NCI-H1694 treated with DMSO at 0.1 percent for 48 hours (cell line): ENCODE measurements at places on chromosomes 16 and 17.

DNA sequence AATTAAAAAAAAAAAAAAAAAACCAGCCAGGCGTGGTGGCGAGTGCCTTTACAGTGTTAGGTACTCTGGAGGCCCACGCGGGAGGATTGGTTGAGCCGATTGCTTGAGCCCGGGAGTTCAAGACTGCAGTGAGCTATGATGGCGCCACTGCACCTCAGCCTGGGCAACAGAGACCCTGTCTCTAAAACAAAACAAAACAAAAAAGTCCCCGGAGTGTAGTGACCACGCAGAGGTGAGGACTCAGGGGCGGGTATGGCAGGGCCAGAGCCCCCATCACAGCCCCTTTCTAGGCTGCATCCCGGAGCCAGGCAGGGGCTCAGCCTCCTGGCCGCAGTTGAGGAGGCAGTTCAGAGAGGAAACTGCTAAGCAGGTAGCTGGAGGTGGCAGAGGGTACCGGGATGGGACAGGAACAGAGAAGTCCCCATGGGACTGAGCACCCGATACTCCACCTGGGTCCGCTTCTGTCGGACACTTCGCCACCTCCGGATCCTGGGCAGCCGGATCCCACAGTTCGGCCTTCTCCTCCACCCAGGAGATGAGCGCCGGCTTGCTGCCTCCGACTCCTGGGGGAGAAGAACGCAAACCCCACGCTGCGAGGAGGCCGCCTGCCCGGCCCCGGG lies 800 bp downstream of the ZNF747 start:
- no peak for DNase-seq

- DNase-seq: peak; percentile 86
Observed at GRCh38 chr16:56019274-56019673, 144.1 kb upstream of the CES5A start.

- DNase-seq: no peak
Observed at GRCh38 chr17:32995416-32996045, 3.9 kb downstream of the SPACA3 start.

DNA sequence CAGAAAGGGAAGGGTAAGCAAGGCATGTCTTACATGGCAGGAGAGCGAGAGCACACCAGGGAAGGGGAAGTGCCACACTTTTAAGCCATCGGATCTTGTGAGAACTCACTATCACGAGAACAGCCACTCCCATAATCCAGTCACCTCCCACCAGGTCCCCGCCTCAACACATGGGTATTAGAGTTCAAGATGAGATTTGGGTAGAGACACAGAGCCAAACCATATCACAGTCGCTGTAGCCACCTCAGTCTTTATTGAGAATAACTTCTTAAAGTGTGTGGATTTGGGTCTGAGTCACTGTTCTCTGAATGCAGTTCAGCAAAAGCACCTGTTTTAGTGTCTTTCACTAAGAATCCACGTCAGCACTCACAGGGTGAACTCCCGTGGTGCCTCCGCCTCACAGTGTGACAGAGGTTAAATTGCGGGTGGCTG lies 195.2 kb upstream of the CHMP6 start:
- DNase-seq: no peak

DNA sequence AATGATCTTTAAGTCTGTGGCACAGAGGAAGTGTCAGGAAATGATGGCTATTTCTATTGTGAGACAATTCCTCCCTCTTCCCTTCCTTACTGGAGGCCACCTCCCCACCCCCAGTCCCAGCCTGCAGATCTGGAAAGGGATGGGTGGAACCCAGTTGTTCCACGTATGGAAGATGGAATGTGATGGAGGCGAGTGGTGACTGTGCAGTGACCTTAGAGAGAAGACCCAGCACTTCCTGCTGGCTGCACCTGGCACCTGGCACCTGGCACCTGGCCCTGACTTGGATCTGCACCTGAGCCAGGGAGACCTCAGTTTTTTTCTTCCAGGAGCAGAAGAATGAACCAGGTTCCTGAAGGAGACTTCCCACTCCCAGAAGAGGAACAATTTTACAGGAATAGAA lies 33.0 kb upstream of the TMC5 start:
- no peak for DNase-seq

DNA sequence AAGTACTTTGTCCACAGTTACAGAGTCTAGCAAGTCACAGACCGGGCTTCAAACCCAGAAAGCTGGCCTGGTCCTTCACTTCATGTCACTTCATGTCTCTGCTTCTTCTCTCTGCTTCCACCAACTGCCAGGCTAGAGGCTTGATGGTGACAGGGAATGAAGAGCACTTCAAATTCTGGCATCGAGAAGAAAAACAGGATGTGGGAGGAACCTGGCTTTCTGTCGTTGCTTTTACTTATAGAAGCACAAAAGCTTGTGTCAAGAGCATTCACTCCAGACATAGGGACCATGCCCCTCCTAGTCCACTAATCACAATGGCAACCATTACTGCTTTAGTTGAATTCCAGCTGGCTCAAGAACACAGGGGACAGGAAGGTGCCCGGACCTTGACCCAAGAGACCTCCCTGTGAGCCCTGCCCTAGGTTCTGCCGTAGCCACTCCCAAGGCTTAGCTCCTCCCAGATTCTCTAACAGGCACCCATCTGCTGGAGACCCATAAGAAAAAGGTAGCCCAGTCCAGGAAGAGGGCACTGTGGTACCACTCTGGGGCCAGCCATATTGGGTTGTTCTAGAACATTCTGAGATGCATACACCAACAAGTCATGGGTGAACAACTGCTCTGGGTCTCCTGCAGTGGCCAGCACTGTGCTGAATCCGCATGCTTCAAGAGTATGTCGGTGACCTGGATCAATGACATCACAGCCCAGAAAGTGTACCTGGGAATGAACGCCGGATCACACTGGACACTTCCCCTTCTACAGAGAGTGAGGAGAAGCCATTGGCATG lies 181.8 kb downstream of the C16orf95 start:
- DNase-seq: no peak

- DNase-seq: no peak
Observed at GRCh38 chr16:22373662-22374310, 633 bp downstream of the CDR2 start.

DNA sequence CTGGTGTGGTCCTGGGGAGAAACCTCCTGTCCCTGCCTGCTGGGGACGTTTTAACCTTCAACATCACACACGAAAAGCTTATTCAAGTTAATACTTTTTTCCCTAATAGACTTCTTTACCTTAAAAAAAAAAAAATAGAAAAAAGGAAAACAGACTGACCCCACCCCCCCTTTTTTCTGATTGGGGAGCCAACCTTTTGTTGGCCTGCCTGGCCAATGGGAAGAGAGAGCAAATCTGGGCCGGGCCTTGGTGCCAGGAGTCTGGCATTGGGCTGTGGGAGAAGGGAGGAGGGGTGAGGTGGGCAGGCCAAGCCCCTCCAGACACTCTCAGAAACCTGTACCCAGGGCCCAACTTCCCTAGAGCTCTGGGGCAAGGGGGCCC lies 3.0 kb downstream of the CBX8 start:
- no peak for DNase-seq

DNA sequence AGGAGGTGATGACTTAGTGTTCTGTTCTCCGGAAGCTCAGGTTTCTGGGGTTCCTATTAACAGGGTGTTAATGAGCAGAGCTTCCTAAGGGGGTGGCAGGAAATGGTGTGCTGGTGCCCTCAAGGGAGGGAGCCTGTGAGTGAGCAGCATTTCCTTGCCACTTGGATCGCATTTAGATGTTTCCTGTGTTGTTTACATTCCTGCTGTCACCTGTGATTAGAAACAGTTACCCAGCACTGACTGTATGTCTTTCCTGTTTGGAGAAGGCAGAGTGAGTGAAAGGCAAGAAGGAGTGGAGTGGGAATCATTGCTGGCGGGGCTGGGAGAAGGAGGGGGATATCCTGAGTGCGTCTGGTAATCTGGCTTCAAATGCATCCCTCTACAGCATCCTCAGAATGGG lies 214.6 kb downstream of the CCDC182 start:
- DNase-seq: no peak

DNA sequence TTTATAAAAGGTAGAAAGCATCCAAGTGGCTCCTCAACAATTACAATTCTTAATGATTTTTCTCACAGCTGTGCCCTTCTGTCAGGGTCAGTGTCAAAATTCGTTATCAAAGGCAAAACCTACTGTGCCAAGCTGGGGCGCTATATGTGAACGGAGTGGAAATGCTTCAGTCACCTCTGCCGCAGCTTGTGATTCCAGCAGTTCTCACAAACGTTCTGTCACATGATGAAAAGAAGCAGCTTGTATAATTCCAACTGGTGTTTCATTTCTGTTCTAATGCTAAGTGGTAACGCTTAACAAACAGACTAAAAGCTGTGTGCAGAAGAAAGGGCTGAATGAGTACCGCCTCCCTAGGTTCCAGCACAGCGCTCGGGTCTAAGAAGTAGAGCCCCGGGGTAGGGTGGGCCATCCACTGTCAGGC lies 14.2 kb downstream of the PLD6 start:
- DNase-seq: peak; percentile 73
